Hypothalamus (tissue), 51 donors: ENCODE measurements at places on chromosomes 13 and 19.

DNA sequence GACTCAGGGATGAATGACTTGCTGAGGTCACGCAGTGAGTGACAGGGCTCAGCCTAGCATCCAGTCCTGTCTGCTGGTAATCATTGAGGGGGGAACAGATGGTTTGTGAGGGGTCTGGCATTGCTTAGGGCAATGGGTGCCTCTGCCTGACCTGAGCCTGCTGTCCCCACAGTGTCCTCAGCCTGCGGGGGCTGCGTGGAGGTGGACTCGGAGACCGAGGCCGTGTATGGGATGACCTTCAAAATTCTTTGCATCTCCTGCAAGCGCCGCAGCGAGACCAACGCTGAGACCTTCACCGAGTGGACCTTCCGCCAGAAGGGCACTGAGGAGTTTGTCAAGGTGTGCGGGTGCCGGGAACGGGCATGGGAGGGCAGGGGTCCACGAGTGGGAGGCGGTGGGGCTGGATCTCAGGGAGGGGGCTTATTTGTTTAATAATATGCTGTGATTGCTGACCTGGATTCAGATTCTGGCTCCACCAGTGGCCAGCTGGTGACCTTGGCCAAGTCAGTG, 2.1 kb downstream of the SCN1B start:
- no peak for DNase-seq

DNA sequence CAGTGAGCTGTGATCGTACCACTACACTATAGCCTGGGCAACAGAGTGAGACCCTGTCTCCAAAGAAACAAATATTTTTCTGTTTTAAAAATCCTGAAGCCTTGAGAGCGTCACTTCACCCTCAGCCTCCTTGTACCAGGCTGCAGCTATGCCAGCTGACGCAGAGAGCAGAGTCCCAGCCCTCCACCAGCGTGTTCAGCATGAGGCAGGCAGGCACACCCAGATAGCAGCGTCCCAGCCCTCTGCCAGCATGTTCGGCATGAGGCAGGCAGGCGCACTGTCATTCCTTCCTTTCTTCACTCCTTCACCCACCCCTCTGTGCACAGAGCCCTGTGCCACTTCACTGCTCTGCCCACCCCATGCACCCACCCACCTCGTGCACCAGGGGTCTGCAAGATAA, 43.3 kb upstream of the USE1 start:
- no peak for DNase-seq

- no peak for DNase-seq
These were observed 21.4 kb upstream of the MICU2 start for GRCh38 chr13:21625366-21625765.

DNA sequence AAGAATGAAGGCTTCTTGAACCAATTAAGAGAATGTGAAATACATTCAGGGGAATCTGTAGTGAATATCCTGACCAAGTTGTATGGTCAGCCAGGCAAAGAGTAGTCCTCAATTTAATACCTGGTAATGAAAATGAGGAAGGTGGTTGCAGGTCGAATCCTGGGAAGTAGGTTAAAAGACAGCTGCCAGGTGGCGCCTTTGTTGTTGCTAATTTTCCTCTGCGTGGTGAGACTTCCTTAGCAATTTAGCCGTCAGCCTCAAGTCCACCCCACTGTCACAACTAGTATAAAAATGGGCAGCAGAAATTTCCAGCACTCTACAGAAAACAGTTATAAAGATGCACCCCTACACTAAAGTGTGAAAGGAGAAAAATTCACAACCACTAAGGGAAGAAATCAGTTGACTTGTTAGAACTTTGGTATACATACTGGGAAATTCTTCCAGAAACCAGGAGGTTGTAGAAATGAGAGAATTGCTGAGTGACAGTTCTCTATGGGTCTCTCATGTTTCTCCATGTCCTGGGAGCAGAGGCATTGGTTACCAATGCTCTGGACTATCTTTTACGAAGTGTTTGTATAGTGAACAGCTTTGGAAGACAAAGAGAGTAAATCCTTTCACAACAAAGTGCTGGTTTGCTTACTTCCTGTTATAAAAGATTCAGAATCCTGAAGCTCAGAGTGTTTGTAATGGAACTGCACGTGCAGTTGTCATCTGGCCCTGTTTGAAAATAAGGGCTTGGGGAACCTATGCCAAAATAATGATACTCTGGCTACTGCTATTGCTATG, 235.9 kb downstream of the NHLRC3 start:
- no peak for DNase-seq

DNA sequence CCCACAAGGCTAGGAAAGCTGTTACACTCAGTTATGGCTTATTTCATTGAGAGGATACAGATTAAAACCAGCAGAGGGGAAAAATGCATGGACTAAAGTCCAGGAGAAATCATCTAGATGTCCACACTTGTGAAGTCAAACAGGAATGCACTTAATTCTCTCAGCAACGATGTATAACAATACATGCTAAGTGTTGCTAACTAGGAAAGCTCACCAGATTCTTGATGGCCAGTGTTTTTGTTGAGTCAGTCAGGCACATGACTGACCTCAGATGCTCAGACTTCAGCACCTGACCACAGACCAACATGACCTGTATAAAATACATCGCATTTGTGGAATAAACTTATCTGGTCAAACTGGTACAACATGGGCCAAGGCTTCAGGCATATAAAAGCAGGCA, 470.2 kb upstream of the PRR20A start:
- DNase-seq = no peak

DNA sequence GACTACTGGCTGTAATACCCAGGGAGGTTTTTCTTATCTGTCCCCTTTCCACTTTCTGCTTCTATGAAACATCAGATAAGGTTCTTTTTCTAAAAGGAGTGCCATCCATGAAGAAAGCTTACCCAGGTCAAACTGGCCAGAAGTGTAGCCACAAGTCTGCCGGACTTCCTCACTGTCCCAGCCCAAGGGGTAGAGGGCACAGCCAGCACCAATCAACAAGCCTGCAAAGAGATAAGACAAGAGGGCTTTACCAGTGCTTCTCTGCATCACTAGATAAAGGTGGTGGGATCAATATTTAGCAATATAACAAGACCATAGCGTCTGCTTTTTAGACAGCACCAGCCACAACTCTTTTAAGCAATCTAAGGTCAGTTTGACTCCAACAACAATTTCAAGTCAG, 224.7 kb downstream of the LHFPL6 start:
- no peak for DNase-seq

DNA sequence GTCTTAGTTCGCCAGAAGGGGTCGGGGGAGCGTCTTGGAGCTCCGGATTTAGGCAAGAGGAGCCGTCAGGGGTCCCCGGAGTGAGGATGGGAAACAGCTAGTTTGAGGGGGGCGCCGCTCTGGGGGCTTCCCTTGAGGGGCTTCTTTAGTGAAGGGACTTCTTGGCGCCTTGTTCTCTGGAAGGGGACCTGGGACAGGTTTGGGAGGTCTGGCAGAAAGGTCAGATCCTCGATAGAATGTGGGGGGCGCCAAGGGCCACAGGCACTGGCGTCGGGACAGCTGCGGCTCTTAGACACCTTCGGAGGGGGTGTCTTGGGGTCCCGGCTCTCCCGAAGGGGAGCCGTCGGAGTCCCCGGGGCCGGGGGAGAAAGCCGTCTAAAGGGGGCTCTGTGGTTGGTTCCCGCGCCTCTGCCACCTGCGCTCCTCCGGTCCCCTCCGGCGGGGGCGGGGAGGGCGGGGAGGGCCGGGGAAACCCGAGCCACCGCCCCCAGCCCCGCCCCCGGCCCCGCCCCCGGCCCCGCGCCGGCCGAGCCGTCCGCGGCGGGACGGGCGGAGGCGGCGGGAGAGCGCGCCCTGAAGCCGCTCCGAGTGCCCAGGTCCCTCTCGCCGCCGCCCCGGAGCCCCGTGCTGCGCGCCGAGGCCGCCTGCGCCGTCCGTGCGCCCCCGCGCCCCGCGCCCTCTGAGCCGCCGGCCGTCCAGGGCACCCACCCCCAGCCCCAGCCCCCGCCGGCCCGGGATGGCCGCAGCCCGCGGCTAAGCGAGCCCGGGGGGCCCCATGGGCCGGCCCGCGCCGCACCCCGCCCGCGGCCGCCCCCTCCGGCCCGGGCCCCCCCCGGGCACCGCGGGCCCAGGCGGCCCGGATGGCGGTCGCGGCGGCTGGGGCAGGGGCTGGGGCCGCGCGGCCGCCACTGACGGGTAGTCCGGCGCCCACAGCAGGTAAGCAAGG, at the start of gene NRTN:
TSS of gene NRTN (plus strand) at position 552 of the 946 bp plus-strand sequence. CDS start 19,099 bp downstream, outside the sequence.
- no peak for DNase-seq

- DNase-seq = no peak
These were observed 153.7 kb downstream of the KLF5 start for GRCh38 chr13:73212482-73212881.

- DNase-seq = no peak
These were observed 31.0 kb downstream of the CRYL1 start for GRCh38 chr13:20494656-20495055.

DNA sequence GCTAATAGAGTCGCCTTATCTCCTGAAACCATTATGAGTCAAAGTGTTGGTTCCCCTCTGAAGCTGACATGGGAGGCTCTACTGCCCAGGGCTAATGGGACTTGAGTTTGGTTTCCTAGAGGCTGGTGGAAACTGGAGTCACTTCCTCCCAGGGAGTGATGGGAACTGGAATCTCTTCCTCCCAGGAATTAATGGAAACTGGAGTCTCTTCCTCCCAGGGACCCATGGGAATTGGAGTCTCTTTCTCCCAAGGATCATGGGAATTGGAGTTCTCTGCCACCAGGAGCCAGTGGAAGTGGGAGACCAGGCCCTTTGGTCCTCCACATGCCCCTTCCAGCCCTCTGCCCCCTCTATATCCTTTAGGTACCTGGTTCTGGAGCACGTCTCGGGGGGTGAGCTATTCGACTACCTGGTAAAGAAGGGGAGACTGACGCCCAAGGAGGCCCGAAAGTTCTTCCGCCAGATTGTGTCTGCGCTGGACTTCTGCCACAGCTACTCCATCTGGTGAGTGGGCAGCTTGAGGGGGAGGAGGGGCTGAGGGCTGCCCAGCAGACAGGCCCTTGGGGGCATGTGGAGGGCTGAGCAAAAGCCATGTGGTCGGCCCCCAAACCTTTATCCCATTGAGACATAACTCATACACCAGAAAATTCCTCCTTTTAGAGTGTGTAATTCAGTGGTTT, 5.5 kb downstream of the BRSK1 start:
- no peak for DNase-seq

DNA sequence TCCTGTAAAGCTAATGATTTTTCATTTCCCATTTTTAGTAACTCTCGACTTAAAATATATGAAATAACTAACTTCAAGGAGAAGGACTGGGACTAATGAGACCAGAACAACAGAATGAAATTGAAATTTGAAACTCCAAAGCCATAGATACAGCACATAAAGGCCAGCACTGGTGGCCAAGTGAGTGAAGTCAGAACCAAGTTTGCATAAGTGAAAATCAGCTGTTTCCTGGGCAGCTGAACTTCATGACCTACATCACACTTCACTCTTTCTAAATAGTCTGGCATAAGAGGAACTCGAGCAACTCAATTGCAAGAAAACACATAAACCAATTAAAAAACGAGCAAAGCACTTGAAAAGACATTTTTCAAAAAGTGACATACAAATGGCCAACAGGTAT, 84.5 kb downstream of the DCLK1 start:
- no peak for DNase-seq

GRCh38 chr19:7605490-7606222, 10.0 kb downstream of the CAMSAP3 start:
- no peak for DNase-seq

GRCh38 chr13:80873589-80873988, 532.7 kb upstream of the SPRY2 start:
- DNase-seq = no peak

- DNase-seq = no peak
These were observed 1952.0 kb upstream of the PCDH20 start for GRCh38 chr13:63367522-63368198.
